ENCODE measurements at places on chromosomes 2 and 18.

- no peak for DNase-seq
Observed at GRCh38 chr2:10477443-10478297, 29.5 kb upstream of the ODC1 start.

GRCh38 chr2:100018341-100019193 lies 123.8 kb downstream of the AFF3 start:
- DNase-seq: peak; percentile 14

GRCh38 chr2:225400060-225400511 lies 576 bp downstream of the NYAP2 start:
- DNase-seq: peak; percentile 45

DNA sequence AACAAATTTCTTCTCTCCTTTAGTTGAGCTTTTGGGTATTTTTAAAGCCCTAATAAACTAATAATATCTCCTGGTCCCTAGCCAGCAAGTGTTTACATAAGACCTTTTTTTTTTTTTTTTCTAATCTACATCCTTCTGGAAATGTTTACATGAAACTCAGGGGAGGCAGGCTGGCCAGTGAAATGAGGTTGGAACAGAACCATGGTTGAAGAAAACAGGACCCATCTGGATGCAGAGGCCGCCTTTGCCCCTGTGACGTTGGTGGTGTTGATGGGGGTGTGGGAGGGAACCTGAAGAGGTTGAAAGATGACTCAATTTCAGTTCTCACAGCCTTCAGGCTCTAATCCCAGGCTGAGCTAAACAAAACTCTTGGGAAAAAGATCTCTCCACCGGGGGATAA lies 118.5 kb downstream of the NRP2 start:
- DNase-seq: no peak

DNA sequence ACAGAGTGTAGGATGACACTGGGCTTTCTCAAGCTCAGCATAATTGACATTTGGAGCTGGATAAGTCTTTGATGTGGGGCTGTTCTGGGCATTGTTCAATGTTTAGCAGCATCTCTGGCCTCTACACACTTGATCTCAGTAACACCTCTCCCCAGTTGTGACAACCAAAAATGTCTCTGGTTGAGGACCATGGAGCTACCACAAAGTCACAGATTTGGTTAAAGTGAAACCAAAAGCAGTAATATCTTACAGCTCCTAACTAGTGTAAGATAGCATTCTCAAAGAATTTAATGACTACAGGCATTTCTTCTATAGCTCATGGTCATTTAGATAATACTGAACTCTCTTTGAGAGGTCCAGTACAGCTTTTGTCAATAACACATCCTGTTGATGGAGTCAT lies 23.4 kb upstream of the PAX3 start:
- DNase-seq: no peak

GRCh38 chr2:175914846-175915245 lies 87.2 kb downstream of the LNPK start:
- no peak for DNase-seq

Data from NCI-H460 (cell line).